ENCODE measurements at places on chromosomes 12 and 14.

GRCh38 chr12:117152793-117153775 is 37.2 kb downstream of the FBXO21 start:
- no peak for DNase-seq

- no peak for DNase-seq
These were observed 592.0 kb upstream of the LMO3 start for GRCh38 chr12:17197971-17198370.

DNA sequence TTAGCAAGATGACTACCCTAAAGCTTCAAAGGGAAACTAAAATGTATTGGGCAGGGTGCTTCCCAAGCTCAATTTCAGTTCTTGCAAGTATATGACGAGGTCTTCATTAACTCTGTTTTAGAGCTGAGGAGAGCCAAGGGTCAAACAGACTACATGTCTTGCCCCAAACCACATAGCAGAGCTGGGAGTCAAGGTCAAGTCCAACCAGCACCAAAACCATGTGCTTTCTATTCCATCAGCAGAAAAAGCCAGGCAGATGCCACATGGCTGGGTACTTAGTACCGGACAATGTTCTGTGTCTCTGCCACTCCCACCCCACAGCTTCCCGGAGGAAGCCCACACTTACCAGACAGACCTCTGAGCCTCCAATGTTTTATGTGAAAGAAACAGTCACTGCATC is 17.6 kb downstream of the NID2 start:
- no peak for DNase-seq

DNA sequence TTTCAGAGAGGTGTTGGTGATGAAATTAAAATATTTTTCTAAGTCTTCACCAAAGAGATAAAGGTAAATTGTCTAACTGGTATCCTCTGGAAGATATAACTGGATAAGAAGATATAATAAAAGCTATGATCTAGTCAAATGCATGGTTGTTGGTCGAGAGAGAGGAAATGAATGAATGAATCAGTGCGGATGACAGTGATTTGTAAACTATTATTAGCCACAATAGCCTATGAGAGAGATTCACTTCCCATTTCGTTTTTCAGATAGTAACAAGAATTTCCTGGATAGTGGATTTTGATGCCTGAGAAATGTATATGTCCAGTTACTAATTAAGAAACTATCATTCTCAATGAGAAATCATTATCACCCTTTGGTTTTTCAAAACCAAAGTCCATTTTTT is 63.1 kb downstream of the HEATR5A start:
- no peak for DNase-seq

GRCh38 chr14:80770114-80770908 is 171.2 kb downstream of the CEP128 start:
- DNase-seq, result no peak

DNA sequence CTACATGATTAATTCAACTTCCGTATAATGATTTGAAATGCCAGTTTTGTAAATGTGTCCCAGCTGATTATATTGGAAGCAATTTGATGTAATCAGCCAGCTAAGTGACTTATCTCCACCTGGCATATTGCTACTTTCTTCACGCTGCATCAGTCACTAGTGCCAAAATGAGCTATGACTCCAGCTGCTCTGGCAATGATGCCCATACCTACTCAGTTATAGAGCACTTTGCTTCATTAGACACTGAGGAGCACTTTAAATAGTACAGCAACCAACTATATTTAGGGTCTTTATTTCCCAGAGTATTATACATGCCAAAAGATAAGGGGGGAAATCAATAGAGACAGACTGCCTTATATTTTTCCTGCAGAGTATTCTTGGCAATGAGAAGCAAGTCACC is 67.9 kb upstream of the LIN7A start:
- DNase-seq, result no peak

DNA sequence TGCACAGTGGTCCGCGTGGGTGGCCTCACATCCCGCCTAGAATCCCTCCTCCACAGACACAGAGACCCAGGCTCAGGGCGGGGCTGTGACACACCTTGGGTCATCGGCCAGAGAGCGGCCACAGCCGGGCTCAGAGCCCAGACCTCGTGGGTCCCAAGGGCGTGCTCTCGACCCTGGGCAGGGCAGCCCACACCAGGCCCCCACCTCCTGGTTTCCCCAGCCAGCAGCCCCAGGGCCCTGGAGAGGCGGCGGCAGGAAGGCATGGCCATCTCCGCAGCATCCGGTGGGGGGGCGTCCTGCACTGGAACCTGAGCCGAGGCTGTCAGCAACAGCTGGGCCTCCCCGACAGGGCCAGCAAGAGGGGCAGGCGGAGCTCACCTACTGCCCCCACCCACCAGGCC is 15.2 kb downstream of the JAG2 start:
- no peak for DNase-seq

GRCh38 chr12:67414011-67414715 is 145.0 kb downstream of the CAND1 start:
- DNase-seq, result no peak

- DNase-seq, result no peak
These were observed 64.2 kb downstream of the DRAM1 start for GRCh38 chr12:101941306-101942249.

DNA sequence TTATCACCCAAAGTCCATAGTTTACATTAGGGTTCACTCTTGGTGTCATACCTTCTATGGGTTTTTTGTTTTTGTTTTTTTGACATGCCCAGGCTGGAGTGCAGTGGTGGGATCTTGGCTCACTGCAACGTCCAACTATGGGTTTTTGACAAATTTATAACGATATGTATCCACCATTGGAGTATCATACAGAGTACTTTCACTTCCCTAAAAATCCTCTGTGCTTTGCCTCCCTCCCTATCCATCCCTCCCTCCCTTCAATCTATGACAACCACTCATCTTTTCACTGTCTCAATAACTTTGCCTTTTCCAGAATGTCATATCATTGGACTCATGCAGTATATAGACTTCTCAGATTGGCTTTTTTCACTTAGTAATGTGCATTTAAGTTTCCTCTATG is 139.0 kb upstream of the CCDC198 start:
- DNase-seq, result no peak

- no peak for DNase-seq
These were observed 84.9 kb downstream of the DUSP6 start for GRCh38 chr12:89267404-89267803.

GRCh38 chr12:74891083-74891668 is 318.5 kb downstream of the KCNC2 start:
- no peak for DNase-seq

DNA sequence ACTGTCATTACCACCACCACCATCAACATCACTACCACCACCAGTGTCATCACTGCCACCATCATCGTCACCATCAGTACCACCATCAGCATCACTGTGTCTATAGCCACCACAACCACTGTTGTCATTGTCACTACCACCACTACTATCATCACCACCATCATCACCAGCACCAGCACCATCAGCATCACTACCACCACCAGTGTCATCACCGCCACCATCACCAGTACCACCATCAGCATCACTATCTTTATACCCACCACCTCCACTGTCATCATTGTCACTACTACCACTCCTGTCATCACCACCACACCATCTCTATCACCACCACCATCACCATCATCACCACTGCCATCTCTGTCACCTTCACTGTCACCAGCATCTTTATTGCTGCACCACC is 60.6 kb downstream of the BEGAIN start:
- no peak for DNase-seq

- DNase-seq, result no peak
These were observed 39.3 kb upstream of the PRPF39 start for GRCh38 chr14:45044638-45045037.

- no peak for DNase-seq
These were observed 75.5 kb downstream of the RAD52 start for GRCh38 chr12:873954-874353.

- no peak for DNase-seq
These were observed 40.0 kb downstream of the BTG1 start for GRCh38 chr12:92105676-92106075.

GRCh38 chr12:101714877-101715444 is 17.5 kb downstream of the CHPT1 start:
- no peak for DNase-seq

DNA sequence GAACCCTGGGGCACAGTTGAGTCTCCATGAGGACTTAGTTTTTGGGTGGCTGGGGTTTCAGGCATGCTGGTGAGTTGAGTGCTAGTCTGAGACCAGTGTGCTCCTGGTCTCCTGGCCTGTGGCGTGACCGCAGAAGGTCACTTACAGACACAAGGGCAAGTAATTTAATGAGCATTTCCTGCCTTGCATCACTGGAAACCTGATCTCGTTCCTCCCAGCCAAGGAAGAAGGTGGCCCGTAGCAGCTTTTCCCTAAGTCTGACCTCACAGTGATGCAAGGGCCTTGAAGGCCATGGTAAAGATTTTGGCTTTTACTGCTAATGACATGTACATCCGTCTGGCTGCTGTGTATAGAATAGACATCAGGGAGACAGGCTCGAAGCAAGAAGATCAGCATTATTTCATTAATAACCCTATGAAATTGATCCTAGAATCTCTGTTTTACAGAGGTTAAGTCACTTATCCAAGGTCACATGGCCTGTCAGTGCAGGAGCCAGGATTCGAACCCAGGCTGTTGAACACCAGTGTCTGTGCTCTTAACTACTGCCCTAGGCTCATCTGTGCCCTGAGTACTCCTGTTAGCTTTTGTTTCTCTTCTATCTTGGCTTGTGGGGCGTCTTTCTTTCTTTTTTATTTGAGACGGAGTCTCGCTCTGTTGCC is 4.6 kb downstream of the TMEM120B start:
- DNase-seq, result no peak

GRCh38 chr14:74407801-74408154 is 18.2 kb downstream of the SYNDIG1L start:
- DNase-seq, result no peak

DNA sequence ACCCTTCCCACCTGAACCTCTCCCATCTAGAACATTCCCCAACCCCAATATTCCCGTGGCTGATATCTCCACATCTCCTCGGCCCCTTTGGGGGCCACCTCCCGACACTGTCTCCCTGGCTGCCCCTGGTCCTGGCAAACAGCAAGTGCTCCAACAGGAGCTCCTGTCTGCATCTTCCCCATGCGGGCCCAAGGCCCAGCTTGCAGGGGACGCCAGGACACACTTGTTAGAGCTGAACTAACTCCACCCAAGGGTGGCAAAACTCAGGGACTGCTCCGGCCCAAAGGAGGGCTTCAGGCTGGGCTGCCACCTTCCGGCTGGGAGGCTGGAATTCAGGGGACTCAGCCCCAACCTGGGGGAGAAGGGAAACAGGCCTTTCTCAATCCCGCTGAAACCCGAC is 106.6 kb downstream of the NCOR2 start:
- DNase-seq, result no peak

GRCh38 chr14:55518391-55518790 is 61.6 kb upstream of the KTN1 start:
- no peak for DNase-seq

DNA sequence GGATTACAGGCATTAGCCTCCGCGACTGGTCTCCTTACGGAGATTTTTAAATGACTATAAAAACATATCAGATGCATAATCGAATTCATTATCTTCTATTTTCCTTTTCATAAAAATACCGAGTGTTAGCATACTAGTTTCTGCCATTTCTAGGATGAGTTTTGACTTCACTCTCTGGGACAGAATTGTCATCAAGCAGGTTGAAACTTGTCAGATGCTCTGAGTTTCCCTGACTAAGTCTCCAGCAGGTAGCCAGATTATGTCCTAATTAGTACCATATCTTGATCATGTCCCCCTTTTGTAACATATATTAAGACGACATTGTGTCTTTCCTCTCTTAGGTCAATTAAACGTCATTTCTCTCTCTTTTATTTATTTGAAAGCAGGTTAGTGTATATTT is 103.5 kb upstream of the RASSF8 start:
- no peak for DNase-seq

- no peak for DNase-seq
These were observed 35.5 kb downstream of the PLBD1 start for GRCh38 chr12:14532152-14532551.

DNA sequence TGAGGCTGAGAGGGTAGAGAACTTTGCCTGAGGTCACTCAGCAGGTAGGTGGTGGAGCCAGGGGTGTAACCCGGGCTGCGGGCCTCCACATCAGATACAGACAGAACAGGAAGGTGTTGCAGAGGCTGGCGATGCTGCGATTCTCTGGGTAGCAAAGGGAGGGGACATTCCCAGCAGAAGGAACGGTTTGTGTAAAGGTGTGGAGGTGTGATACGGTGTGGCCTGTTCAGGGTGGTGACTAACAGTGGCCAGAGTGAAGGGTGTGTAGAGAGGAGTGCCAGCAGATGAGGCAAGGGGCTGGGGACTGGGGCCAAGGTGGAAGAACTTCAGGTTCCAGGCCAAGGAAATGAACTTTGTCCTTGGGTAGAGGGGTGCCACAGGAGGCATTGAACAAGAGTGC is 18.2 kb upstream of the FAIM2 start:
- no peak for DNase-seq

GRCh38 chr14:45066667-45067066 is 17.2 kb upstream of the PRPF39 start:
- no peak for DNase-seq

DNA sequence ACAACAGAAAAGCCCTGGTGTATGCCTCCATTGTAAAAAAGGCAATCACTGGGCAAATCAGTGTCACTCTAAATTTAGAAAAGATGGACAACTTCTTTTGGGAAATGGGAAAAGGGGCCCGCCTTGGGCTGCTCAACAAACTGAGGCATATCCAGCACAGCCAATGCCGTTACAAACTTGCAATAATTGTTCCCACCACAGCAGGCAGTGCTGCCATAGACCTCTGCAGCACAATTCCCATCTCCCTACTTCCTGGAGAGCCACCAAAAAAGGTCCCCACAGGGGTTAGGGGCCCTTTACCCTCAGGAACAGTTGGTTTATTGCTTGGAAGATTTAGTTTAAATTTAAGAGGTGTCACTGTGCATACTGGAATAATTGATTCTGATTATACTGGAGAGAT is 16.4 kb upstream of the OR8S1 start:
- no peak for DNase-seq

DNA sequence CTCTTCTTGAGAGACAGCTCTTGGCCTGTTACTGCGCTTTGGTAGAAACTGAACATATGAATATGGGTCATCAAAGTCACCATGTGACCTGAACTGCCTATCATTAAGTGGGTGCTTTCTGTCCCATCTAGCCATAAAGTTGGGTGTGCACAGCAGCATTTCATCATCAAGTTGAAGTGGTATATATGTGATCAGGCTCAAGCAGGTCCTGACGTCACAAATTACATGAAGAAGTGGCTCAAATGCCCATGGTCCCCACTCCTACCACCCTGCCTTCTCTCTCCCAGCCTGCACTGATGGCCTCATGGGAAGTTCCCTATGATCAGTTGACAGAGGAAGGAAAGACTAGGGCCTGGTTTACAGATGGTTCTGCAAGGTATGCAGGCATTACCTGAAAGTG is 308.8 kb upstream of the MGAT4C start:
- no peak for DNase-seq

Measured in erythroblast (primary cell).